ENCODE measurements at places on chromosomes 6 and 20.

DNA sequence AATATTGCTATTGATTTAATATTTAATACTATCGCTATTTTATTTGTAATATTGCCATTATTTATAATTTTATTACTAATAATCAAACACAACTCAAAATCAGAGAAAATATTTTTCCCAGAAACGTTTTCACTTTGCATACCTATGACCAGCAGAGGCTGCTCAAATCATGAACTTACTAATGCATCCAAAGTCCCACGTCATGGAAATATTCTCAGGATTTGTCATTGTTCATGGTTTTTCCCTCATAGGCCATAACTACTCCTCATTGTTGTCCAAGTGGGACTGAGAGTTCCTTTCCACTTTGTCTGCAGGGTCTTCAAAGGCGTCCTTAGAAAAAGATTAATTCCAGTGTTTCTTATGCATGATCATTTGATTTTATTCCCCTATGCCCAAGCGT, 344.8 kb downstream of the THBS2 start:
- no peak for DNase-seq

DNA sequence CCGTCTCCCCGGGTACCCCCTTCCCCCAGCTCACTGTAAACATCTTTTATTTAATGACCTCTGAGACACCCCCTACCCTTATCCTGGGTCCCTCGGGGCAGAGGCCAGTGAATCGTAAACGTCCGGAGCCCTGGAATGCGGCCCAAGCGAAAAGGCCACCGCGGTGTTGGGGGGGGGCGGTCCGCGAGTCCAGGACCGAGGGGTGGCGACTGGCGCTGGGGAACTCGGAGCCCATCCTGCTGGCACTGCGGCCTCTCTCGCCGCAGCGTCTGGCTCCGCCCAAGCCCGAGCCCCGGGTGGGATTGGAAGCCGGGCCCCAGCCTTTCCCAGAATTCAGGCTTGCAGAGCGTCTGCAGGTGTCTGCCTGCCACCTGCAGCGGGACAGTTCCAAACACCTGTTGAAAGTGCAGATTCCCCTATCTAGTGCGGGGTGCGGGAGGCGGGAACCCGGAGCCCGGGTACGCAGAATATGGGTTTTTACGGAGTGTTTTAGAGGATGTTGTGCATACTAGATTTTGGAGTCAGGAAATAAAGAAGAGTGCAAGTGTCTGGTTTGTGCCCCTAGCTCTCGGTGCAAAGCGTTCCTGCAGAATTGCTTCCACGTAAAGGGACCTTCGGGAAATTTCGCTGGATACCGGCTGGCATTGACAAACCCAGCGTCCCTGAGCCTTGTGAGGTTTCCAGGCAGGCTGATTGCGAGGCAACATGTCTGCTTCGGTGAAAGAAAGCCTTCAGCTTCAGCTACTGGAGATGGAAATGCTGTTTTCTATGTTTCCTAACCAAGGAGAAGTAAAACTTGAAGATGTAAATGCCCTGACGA, 800 bp downstream of the RWDD2A start:
- no peak for DNase-seq

DNA sequence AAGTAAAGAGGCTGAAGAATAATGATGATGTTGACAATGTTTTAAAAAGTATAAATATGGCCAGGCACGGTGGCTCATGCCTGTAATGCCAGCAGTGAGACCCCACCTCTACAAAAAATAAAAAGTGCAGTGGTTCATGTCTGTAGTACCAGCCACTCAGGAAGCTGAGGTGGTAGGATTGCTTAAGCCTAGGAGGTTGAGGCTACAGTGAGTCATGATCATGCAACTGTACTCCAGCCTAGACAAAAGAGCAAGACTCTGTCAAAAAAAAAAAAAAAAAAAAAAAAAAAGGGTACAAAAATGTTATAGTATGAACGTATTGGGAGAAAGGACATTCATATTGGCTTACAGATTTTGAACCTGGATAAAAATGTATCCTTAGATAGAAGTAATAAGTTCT, 543.1 kb upstream of the IRAK1BP1 start:
- DNase-seq, result no peak

DNA sequence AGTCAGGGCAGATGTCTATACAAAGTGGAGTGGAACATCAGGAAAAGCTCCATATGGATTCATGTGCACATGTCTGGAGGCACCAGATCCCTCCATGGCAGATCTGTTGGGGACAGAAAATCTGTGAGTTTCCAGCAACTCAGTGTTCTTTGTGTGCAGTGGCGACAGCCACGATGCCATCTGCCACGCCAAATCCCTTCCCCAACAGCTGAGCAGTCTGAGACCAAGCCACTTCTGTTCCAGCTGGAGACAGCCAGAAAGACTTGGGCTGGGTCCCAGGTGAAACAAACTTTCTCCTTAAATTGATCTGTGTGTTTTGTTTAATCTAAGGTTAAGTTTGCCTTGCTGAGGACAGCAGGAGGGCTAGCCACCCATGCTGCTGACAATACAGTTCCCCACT, 22.9 kb downstream of the FKBP1A start:
- DNase-seq, result no peak

DNA sequence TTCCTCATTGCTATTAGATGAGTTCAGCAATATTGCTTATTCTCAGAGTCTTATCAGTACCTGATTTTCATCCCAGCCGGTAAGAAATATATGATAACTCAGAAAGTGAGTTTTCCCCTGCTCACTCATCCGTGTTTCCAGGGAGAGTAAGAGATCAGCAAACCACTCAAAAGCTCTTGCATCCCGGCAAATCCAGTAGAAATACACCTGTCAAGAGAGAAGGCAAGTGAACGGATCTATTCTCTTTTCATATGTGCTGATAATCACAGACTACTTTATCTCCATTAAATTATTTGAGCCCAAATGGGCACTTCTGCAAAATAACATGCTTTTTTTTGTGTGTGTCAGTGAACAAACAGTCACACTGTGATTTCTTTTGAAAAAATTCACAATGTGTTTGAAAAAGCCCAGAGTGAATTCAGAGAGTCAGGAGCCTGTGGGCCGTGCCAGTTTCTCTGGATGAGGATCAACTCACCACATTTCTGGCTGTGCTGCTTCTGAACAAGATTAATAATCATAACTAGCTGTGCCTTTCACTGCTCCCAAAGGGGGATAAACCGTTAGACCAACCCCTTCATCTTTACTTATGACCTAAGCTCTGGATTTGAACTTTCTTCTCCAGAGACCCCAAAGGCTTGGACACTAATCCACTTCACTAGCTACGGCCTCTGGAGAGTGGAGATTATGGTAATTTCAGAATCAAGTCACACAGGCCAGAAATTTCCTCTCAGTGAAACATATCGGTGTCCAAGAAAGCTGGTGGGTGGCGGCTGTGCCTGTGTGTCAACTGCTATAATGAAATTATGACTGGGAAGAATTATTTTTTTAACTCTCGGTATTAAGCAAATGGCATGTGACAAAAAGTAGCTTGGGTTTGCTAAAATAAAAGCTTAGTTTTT, 44.2 kb downstream of the NOX3 start:
- no peak for DNase-seq

DNA sequence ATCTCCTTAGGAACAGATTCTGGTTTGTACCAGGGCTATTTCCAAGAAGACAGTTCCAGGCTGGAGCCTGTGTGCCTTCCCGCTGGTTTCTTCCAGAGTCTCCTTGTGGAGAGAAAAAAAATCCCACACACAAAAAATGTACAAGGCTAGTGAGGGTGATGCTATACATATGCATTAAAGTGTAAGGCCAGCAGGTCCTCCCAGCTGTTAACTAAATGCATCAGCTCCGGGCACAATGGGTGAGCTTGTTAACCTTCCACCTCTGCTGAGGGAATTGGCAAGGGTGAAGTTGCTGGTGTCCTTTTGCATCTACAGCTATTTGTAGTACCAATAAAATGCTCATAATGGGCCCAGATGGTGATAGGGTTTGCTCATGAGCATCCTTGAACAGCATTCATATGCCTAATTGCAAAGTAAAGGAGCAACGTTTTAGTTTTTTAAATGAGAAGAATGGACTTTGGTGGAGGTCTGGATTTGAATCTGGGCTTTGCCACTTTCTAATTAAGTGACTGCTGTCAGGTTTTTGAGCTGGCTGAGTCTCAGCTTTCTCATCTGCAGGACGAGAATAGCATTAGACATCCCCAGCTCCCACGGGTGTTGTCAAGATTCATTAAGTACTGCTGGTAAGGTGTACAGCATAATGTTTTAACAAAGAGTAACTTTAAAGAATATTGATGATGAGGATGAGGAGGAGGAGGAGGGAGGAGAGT, 361.8 kb downstream of the QKI start:
- no peak for DNase-seq

DNA sequence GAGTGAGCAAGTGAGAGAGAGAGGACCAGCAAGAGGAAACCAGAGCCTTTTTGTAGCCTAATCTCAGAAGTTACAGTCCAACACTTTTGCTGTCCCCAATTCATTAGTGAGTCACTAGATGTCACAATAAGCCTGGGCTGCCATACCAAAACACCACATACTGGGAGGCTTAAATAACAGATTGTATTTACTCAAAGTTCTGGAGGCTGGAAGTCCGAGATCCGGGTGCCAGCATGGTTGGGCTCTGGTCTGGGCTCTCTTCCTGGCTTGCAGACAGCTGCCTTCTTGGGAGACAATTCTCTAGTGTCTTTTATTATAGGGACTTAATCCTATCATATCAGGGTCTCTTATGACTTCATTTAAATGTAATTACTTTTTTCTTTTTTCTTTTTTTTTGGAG, 50.7 kb upstream of the FERMT1 start:
- no peak for DNase-seq
